ENCODE measurements at places on chromosomes 13 and 19. TPM values are rescaled to one million over a fixed set of nuclear protein-coding genes. Genes with fewer than 3 reads are reported as not detected.

- no peak for DNase-seq
These were observed 3.8 kb downstream of the SCN1B start for GRCh38 chr19:35034005-35034502.

DNA sequence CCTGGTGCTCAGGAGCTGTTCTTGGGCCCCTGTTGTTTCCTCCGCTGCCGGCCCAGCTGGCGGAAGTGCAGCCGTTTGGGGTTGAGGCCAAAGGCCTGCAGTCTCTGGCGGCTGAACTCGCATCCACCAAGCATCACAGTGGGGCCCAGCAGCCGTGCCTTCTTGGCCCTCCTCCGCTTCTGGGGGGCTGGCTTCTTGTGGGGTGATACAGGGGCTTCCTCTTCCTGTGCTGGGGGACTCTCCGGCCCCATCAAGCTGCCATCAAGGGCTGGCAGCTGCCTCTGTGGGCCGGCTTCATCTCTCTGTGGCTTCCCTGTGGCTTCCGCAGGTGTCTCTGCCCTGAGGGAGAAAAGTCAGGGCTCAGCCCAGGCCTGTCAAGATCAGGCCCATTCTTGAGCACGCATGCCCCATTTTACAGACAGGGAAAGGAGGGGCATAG, 10.3 kb downstream of the ATG4D start:
- DNase-seq, result no peak

GRCh38 chr13:27266917-27267316, 3.7 kb upstream of the RASL11A start:
- DNase-seq, result no peak

DNA sequence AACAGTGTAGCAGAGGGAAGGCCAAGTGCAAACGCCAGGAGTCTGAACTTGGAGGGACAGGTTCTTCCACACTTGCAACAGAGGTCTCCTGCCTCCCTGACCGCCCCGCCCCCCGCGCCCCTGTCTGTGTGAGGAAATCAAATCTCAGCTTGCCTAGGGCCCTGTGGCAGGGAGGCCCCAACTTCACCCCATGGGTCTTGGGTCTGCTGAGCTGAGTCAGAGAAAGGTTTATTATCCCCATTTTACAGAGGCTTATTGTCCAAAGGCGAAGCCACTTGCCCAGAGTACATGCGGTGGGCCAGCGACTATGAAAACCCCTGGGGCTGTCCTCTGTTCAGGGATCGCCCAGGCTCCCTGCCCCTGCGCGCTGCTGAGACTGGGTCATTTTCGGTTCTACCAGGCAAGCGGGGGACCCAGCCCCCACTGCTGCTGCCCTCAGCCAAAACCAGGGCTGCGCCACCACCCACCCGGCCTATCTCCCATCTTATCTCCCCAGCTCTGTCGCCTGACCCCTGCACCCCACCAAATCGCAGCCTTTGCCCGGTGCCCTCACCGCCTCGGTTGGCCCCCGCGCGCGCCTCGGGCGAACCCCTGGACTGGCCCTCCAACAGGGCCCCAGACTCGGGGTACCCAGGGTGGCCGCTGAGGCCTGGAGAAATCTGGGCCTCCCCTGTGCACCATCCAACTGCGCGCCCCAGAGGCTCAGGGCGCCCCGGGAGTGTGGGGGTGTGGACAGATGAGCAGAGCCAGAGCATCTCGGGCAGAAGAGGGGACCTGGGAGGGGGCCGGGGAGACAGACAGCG, 850 bp upstream of the CERS4 start:
- peak; percentile 49 for DNase-seq

DYRK1B gene
- 7.2 TPM for total RNA-seq

ZNF793 gene
- 10.4 TPM for total RNA-seq

LAIR1 gene
- 19.7 TPM for total RNA-seq

KLK12 gene
- total RNA-seq, result not detected

KRTDAP gene
- total RNA-seq, result 56.1 TPM
